NCI-H460 (cell line): ENCODE measurements at places on chromosomes 7 and 10.

DNA sequence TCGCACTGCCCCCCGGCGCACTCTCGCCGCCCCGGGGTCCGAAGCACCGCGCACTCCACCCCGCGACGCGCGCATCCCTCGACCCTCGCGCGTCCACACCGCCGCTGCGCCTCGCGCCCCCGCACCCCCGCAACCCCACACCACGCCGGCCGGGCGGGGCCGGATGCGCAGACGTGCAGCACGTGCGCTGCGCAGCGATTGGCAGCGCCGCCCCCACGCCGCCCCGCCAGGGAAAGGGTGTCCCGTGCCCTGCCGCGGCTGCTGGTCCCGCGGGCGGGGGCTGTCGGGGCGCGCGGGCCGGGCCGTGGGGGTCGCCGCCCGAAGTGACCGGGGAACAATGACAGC is 53.7 kb upstream of the KDM7A start:
- no peak for DNase-seq

- DNase-seq, result no peak
These were observed 46.2 kb downstream of the IDE start for GRCh38 chr10:92527716-92528115.

GRCh38 chr10:78460204-78460603 is 426.5 kb downstream of the RPS24 start:
- DNase-seq, result no peak

DNA sequence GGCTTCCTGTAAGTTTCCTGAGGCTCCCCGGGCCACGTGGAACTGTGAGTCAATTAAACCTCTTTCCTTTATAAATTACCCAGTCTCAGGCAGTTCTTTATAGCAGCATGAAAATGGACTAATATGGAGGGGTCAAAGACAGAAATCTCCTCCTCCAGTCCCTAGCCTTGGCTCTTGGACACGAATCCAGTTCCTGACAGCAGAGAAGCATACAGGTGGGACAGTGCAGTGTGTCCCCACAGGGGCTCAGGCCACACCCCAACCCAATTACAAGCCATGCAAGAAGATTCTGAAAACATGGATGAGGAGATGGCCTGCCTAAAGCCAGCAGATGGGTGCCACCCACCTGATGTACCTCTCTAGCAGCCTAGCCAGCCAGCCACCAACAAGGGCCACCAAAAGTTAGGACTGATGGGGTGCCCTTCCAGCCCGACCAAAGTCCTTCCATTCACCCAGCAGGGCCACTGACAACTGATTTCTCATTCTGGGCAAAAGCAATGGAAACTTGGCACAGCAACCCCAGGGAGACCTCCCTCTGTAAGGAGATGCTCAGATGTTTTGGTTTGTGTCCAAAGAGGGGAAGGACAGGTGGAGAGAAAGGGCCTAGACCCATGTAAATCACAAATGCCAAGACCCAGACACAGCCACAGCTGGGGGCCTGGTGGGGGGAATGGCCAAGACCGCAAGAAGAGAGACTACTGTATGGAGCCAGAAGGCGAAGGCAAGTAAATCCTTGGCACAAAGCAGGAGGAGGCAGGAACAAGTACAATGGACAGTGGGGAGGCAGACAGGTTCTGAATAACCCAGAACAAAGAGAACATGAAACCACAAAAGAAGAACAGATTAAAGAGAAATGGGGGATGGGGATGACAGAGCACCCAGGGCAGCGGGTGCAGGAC is 13.6 kb downstream of the GPRIN2 start:
- DNase-seq, result no peak

DNA sequence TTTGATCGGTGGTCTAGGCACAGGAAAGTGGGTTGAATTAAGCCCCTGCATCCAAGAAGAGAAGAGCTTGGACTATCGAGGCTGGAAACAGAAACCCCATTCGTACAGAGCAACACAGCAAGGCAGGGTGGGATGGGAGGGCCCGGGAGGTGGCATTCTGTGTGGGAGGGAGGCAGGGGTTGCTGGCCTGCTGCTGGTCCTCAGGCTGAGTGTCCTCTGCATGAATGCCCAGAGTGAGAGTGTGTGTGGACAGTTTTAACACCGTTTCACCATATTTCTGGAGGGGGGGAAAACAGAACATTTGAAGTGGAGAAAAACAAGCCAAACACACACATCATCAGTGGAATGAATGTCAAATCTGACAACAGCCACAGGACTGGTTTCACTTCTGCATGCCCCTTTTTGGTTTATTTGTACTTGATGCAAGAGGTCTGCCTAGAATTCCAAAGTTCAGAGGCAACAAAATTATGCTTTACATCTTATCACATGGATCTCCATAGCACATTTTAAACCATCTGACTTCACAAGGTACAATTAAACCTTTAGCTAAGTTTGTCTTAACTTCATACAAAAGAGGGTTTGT is 11.1 kb upstream of the ENO4 start:
- no peak for DNase-seq

GRCh38 chr10:114071178-114071577 is 27.5 kb downstream of the ADRB1 start:
- DNase-seq, result no peak
